Left cardiac atrium (tissue), 4 donors: ENCODE measurements at places on chromosomes 12 and 14.
A peak's percentile ranks its signal among the peaks of the same experiment; 100 is the strongest.

- no peak for DNase-seq
Measured at GRCh38 chr12:21521541-21521940, 4.6 kb upstream of the SPX start.

- DNase-seq: peak; percentile 69
Measured at GRCh38 chr14:23056145-23056955, 970 bp downstream of the CDH24 start.

DNA sequence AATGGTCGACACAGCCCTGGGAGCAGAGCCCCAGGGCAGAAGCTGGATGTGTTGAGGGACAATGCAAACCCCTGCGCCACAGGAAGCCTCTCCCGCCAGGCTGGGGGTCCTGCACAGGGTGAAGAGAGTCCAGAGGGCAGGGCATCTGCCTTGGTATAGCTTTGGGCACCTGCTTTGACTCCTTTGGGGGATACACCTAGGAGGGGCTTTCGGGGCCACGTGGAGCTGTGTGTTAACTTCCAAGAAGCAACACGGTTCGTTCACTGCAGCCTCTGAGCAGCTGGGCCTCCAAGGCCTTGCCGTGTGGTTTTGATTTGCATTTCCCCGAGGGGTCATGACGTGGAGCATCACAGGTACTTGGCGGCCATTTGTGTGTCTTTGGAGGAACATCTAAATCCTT lies 5.8 kb upstream of the PUS1 start:
- DNase-seq: peak; percentile 14

GRCh38 chr14:92425101-92425500 lies 88.5 kb upstream of the RIN3 start:
- DNase-seq: no peak

GRCh38 chr14:74324931-74325361 lies 22.2 kb upstream of the ABCD4 start:
- DNase-seq: no peak
